ENCODE measurements at places on chromosomes 1 and 21.

GRCh38 chr1:116910379-116911187 lies 867 bp downstream of the PTGFRN start:
- no peak for DNase-seq

- DNase-seq, result no peak
These were observed 3.4 kb upstream of the LEFTY2 start for GRCh38 chr1:225944387-225944786.

- DNase-seq, result no peak
These were observed at the start of gene B3GALT5 for GRCh38 chr21:39612233-39613040. TSS of gene B3GALT5 (plus strand) at chr21:39612940. CDS start at chr21:39660560, 47,620 bp downstream.

DNA sequence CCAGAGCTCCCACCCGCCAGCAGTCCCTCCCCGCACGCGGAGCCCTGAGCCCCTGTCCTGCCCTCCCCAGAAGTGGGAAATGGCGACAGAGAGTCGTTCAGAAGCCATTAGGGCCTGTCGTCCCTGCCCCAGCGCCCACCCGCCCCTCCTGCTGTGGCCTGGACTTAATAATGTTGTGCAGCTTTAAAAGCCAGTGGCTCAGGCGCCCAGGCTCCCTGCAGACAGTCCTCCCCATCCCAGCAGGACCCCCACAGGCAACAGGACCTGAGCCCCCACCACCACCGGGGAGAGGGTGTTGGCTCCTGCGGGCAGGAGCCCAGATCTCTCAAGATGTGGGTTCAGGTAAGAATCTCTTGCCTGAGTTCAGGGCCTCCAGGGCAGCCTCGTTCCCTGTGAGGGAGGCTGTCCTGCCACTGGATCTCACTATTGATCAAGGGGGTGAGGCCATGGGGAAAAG lies 125.3 kb upstream of the RUNX3 start:
- no peak for DNase-seq

DNA sequence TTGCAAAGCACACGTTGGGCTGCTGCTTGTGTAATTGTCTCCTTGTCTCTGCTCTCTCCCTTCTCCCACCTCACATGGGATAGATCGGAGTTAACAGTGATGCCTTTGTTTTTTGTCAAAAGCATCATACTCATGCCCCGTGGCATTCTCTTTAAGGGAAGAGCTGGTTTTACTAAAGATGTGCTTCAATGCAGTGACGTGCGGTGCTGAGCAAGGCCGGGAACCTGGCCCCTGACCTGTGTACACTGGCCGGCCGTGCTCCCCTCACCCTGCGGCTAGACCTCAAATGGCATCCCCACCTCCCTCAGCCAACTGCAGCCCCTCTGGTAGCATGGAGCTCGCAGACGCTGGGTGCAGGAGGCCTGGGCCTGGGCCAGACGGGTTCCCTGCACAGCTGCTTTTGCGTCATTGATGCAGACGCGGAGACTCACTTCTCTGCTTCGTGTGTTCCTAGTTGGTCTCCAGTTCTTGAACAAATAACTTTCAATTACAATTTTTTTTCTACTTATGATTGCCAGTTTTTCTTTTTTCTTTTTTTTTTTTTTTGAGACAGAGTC lies 19.9 kb downstream of the AGPAT3 start:
- no peak for DNase-seq

DNA sequence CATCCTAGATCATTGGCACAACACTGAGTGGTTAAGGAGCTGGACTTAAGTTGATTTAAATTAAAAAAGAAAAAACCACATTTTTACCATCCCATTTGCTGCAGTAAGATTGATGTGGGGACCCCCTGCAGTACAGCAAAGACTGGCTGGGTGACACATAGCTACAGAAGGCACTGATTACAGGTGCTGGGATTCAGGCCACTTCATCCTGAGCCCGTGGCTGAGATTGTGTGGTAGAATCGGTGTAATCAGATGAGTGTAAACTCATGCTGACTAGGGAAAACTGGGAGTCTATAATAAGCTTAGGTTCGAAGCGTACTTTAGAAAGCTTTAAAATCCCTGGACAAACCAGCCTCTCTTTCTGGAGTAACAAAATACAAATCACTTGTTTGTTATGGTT lies 70.1 kb downstream of the SLC25A24 start:
- no peak for DNase-seq

DNA sequence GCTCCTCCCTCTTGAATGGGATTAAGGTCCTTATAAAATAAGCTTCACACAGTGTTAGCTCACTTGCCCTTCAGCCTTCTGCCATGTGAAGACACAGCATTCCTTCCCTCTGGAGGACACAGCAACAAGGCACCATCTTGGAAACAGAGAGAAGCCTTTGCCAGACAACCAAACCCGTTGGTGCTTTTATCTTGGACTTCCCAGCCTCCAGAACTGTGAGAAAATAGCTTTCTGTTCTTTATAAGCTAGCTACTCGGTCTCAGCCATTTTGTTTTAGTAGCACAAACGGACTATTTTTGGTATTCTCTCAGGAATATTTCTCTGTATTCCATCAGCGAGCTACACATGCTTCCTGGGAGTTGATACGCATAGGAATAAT lies 58.6 kb upstream of the IRF2BP2 start:
- no peak for DNase-seq

DNA sequence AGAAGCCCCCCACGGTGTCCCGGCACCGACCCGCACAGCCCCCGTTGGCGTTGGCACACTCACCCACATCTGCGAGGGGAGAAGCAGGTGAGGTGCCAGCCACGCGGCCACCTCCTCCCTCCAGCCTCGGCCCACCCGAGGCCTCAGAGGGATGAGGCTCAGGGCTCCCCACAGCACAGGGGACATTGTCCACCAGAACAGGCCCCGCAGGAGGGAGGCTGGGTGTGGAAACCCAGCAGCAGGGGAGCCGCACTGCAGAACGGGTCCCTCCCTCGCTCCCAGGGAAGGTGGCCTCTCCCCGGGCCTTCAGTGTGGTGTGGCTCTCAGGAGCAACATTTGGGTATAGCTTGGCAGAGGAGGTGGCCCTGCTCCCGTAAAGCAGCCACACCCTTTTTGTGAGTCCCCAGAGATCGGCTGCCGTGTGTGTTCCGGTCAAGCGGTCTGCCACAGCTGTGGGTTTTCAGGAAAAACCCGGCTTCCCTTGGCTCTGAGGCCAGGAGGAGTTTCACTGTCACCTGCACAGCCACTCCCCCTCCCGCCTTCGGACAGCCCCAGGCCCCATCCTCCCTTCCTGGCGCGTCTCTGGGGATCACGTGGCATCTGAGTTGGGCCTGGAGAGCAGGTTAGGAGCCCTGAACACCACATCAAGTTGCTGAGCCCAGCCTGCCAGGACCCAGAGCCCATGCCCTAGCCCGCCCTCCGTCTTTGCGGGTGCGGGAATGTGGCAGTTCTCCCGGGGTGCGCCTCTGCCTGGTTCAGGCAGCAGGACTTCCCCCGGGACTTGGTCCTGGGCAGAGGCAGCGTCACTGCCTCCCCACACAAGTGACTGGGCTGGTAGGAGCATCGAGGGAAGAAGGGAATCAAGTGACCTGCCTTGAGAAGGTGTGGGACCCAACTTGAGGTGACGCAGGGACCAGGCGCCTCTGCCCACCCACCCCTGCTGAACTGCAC lies 64.0 kb downstream of the MEGF6 start:
- DNase-seq, result no peak

DNA sequence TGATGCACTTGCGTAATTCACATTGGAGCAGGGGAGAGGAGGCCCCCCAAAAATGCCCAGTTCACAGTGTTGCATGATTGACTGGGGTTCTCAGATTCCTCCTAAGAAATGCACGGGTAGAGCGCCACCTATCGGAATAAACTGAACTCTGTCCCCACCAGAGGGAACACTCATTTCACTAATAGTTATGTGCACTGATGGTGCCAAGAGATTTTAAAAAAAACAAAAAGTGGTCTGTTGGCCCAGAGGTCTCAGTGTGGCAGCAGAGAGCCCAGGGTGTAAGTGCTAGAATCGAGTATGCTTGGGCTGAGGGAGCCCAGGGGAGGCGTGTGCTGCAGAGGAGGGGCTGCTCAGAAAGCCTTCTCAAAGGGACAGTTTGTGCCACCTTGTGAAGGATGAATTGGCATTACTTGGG lies 6.9 kb downstream of the PINK1 start:
- DNase-seq, result peak; percentile 30

DNA sequence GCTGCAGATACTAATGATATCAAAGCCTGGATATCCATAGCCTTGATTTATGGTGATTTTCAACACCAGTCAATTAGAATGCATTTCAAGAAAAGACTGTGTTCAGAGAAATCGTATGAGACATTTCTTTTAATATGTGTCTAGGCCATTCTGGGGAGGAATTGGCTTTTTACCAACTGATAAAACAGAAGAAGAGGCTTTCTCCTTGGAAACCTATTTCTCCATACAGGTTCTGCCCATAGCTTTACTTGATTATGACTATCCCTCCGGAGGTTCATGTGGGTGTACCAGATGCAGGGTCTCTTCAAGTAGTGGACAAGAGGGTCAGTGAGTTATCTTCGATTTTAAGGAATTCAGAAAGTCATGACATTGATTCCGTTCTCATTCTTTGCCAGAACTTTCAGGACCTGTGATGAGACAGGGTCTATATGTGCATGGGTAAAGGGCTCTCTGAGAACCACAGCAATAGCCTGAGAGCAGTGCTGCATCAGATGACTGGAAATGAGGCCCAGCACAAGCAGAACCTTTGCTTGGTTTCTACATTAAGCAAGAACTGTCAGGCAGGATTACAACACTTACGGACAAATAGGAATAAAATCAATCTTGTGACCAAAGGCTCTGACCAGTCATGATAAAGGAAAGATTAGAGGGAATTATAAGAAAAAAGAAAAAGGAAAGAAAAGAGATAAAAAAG lies 263.7 kb upstream of the SGIP1 start:
- DNase-seq, result no peak

- no peak for DNase-seq
These were observed 1.2 kb upstream of the PTTG1IP start for GRCh38 chr21:44874497-44875315.

GRCh38 chr1:184298440-184299405 lies 88.1 kb upstream of the C1orf21 start:
- no peak for DNase-seq

DNA sequence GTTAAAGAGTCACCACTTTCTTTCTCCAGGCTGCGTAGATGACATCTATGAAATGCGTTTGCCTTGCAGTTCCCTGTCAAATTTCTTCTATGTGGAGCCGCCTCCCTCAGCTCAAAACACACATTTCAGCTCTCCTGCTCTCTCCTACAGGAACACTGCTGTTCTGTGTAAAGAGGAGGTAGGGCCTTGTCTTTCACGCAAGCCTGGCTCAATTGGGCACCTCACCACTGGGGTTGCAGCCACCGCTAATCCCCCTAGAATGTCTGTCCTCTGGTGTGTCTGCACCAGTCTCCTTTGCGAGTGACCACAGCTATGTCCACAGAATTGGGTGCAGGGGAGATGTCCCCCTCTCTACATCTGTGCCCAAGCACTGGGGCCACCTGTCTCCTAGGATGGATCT lies 31.8 kb upstream of the CFHR4 start:
- no peak for DNase-seq
